ENCODE measurements at places on chromosomes 12 and 14.

DNA sequence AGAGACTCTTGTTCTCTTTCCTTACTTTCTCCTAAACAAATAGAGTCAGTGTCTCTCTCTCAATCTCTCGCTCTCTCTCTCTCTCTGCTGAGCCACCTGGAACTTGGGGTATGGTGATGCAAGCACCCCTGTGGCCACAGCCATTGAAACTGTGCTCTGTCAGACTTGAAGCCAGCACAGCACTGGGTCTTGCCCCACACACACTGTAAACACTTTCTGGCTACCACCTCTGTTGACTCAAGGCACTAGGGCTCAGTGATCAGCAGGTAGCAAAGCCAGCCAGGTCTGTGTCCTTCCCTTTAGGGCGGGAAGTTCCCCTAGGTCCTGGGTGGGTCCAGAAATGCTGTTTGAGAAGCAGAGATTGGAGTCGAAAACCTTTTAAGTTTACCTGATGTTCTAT, 125.9 kb upstream of the GARIN6 start:
- DNase-seq, result no peak

DNA sequence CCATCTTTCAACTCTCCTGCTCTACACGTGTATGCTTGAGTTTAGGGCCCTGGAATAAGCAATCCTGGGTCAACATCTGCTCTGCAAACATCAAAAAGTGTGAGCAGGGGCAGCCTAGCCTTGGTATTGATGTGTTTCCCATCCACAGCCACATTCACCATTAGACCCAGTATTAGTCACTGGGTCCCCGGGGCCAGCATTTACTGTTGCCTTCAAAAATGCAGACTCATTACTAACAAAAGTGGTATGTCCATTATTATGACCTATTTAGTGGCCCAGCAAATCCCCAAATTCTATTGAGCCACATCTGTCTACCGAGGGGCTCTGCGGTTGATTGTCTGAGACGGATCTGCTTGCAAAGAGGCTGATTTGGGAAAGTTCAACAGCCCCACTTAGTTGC, 661.8 kb downstream of the DIO2 start:
- DNase-seq, result no peak

DNA sequence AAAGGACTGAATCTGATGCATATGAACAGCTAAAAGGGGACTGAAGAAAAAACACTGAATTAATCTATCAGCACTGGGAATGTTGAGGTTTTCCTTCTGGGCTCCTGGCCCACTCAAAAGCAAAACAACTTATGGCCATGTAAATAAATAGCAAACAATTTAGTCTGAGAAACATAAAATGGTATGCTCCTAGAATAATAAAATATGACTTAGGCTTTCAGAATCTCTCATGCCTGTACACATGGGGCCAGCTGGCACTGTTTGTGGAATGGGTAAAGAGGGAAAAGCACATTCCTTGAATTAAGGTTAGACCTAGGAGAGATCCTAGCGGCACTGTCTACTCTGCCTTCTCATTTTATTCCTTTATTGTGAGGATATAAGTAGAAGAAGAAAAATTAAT, 6.2 kb downstream of the KLHDC2 start:
- DNase-seq, result no peak

DNA sequence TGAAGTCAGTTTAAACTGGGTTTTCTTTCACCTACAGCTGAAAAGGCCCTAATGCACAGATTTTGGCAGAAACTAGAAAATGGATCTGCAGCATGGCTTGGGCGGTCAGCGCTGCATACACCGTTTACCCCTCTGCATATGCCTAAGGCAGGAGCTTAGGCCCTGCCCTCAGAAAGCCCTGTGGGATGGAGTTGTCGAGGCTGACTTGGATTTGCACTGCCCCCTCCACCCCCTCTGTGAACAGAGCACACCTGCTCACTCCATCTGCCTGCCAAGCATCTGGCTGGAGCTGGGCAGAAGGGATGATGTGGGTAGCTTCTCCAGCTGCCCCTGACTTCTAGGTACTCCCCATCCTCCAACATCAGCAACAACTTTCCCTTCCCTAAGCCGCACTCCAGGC, 41.9 kb downstream of the TTC7B start:
- DNase-seq, result no peak

- DNase-seq, result no peak
Observed at GRCh38 chr12:5294274-5295070, 137.4 kb upstream of the NTF3 start.
